ENCODE measurements at places on chromosomes 12 and 14.

DNA sequence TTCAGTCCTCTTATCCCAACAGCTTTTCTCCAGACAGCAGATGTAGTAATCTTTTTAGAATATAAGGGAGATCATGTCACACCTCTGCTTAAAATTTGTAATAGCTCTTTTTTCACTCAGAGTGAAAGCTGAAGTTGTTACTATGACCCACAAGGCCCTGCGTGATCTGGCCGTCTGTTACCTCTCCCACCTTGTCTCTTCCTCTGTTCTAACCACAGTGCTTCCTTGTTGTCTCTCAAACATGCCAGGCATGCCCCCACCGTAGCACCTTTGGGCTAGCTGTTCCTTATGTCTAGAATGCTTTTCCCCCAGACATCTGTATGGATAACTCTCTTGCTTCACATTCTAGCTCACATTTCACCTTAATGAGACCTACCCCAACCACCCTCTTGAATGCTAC, 6.5 kb downstream of the NECAP1 start:
- peak; percentile 50 for DNase-seq

- no peak for DNase-seq
Measured at GRCh38 chr14:50598765-50599164, 38.8 kb downstream of the ATL1 start.

GRCh38 chr12:1812650-1813302, 7.6 kb upstream of the LRTM2 start:
- peak; percentile 54 for DNase-seq

DNA sequence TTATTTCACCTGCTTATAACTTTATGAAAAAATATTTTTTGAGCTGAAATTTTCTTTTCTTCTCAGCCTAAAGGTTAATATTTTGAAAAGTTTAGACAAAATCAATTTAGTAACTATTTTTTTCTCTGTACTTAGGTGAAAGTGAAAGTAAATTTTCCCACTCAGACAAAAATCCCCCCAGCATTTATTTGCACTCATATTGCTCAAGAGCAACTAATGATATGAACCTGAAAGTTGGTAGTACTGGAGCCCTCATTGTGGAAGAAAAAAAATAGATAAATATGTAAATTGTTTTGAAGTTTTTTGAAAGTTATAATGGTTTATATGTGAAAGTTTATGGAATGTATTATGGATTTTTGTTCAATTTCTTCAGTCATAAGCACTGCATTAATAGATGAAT, 1005.9 kb upstream of the ATXN7L3B start:
- no peak for DNase-seq

- DNase-seq: no peak
Measured at GRCh38 chr14:95537298-95538089, 2.6 kb downstream of the GLRX5 start.

DNA sequence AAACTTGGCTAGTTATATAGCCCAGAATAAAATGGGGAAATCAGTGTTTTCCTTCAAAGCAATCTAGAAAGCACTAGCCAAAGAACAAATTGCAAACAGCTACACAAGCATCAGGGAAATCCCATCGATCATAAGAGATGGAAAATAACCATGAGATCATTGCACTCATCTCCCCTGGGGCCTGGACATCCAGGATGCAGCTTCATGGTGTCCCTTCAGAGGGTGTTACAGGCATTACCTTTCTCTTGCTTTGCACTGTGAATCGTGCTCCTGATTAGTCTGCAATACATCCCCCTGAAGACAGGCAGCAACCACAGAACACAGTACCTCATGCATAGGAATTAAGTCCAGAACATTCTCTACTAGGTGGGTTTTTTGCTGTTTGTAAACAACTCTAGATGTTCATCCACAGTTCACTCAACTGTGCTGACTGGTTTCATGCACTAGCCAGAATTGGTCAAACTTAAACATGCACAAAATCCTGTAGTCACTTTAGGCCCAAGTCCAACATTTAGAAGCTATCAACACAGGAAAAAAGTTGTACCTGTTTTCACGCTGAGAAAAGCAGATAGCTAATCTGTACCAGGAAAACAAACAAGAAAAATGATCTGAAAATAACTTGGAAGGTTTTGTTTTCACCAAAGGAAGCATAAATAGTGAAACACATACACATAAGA, 120.1 kb downstream of the ZFP36L1 start:
- DNase-seq: no peak

DNA sequence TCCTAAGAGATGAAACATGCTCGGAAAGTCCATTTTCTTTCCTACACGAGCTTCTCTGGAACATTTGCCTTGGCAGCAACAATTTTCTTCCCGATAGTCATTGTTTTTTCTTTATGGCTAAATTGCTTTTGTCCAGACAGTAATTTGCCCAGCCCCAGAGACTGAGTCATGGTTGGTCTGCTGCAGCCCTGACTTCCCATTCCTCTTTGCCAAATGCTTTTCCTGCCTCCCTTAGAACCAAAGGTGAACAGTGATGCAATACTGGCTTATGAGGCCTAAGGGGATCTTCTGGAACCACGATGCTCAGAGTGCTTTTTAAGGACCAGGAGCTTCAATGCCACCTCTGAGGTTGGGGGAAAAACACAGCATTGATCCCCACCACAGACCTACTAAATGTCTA, 1599.6 kb upstream of the TMEM132C start:
- DNase-seq: no peak

DNA sequence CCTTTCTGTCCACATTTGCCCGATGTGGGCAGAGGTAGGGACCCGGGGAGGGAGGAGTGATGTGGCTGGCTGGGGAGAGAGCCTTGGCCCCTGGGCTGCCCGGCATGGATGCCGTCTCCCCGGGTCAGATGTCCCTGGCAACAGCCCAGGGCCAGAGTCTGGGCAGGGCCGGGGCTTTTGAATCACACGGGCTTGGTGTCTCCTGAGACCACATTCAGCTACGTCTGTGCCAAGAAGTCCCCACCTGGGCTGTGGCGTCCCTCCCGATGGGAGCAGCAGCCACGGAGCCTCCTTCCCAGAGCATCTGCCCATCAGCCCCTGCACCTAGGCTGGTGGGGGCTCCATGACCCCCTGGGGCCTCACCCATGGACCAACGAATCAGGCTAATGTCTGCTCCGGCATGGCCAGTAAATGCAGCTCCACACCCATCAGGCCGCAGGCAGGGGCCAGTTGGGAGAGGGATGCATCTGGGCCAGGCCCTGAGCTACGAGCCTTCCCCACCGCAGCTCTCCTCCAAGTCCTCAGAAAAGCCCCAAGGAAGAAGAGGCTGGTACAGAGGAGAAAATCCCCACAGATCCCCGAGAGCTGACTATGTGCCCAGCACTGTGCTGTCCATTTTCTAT, 109.4 kb downstream of the RFLNA start:
- DNase-seq: no peak

- DNase-seq: peak; percentile 63
Measured at GRCh38 chr12:89960011-89960507, 251.4 kb upstream of the ATP2B1 start.

DNA sequence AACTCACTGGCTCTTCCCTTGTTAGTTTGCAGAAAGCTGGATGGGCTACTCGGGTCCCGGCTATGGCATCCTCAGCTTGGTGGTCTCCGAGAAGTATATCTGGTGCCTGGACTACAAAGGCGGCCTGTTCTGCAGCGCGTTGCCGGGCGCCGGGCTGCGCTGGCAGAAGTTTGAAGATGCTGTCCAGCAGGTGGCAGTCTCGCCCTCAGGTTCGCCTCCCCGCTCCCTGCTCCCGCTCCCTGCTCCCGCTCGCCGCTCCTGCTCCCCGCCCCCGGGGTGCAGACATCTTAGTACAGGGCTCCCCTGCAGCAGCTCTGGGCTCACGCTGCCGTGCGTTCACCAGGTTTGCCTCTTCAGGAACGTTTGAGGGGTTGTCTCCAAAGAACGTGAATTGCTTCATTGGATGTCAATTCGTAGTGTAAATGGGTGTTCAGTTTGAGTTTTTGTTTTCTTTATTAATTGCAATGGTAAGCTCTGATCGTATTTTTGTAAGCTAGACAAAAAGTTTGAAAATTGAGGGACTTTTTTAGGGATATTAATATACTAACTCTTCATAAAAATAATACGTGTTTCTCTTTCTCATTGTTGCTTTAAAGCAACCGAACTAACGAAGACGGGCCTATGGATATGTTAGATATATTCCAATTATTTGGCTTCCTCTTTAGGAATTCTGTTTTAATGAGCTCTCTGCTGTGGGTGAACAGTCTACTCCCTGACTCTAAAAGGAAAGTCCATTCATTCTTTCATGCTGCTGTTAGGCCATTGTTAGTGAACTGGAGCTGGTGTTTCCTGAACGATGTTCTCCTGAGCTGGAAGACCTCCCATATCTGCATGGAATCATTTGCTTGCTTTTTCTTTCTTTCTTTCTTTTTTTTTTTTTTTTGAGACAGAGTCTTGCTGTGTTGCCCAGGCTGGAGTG, 71.3 kb downstream of the ANKRD9 start:
- peak; percentile 44 for DNase-seq

- no peak for DNase-seq
Measured at GRCh38 chr12:27500546-27500945, 23.5 kb upstream of the PPFIBP1 start.

DNA sequence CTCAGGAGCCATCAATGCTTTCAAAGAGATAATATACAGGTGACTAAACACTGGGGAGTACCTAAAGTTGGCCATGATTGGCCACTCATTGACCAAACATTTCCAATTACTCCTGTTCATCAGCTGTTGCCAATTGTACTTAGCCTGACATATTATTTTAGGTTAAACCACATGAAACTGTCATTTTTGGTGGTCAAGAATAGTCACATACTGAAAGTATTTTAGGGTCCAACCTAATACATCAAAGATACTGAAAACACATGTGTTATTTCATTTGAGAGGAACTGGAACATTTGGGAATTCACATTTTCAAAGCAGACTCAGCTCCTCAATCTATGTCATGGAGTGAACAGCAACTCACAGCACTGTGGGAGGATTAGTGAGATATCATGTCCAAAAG, 63.9 kb upstream of the KCNA5 start:
- no peak for DNase-seq

GRCh38 chr14:100838493-100839314, 12.8 kb downstream of the MEG3 start:
- no peak for DNase-seq

GRCh38 chr12:12079291-12079690, 8.6 kb downstream of the BCL2L14 start:
- no peak for DNase-seq

DNA sequence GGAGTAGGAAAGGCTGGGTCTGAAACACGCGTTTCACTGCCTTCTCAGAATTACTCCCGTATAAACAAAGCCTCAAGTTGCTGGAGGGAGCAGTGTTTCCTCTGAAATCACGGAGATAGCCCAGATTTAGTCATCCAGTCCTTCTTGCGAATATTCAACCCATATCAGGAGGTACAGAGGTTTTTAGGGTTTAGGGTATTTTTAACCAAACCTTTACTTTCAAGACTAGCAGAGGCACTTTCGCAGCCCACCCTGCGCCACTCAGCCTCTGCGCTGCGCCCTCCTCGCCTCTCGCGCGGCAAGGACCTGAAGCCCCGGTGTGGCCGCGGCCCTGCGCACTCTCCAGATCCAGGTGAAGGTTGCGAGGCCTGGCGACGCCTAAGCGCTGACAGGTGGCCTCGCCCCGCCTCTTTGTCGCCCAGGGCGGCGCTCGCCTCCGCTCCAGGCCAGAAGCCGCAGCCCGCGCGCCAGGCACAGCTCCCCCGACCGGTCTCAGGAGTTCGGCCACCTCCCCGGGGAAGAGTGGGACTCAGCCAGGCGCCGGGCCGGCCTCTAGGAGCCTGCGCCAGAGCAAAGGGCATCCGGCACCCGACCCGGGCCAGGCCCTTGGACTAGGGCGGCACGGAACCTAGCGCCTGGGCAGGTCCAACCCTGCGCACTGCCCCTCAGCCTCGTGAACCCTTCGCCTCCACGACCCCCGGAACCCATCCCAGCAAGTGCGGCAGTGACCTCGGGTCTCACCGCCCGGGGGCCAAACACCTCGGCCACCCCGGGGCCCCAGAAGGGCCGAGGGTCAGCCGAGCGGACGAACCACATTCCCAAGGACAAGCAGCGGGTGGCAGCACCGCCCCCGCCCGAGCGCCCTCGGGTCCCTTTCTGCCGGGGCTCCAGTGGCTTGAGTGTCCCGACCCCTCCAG, 1.8 kb upstream of the SAMD4A start:
- DNase-seq: peak; percentile 60

- no peak for DNase-seq
Measured at GRCh38 chr14:62006116-62006731, 244.0 kb downstream of the SNAPC1 start.

DNA sequence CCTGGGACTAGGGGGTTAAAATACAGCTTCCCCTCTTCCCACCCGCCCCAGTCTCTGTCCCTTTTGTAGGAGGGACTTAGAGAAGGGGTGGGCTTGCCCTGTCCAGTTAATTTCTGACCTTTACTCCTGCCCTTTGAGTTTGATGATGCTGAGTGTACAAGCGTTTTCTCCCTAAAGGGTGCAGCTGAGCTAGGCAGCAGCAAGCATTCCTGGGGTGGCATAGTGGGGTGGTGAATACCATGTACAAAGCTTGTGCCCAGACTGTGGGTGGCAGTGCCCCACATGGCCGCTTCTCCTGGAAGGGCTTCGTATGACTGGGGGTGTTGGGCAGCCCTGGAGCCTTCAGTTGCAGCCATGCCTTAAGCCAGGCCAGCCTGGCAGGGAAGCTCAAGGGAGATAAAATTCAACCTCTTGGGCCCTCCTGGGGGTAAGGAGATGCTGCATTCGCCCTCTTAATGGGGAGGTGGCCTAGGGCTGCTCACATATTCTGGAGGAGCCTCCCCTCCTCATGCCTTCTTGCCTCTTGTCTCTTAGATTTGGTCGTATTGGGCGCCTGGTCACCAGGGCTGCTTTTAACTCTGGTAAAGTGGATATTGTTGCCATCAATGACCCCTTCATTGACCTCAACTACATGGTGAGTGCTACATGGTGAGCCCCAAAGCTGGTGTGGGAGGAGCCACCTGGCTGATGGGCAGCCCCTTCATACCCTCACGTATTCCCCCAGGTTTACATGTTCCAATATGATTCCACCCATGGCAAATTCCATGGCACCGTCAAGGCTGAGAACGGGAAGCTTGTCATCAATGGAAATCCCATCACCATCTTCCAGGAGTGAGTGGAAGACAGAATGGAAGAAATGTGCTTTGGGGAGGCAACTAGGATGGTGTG, 1.9 kb downstream of the GAPDH start:
- no peak for DNase-seq

GRCh38 chr12:67161322-67161918, 107.7 kb upstream of the CAND1 start:
- no peak for DNase-seq

GRCh38 chr14:32453857-32454810, 125.0 kb downstream of the AKAP6 start:
- DNase-seq: no peak

- no peak for DNase-seq
Measured at GRCh38 chr12:90945070-90945649, 9.8 kb downstream of the CCER1 start.
